ENCODE measurements at places on chromosomes 12 and 14. TPM values are rescaled to one million over a fixed set of nuclear protein-coding genes. Genes with fewer than 3 reads are reported as not detected.

ETV6 gene
- total RNA-seq = 21.6 TPM

CABP1 gene
- 0.32 TPM for total RNA-seq

KCNC2 gene
- not detected for total RNA-seq

KCNH5 gene
- not detected for total RNA-seq

ACOT4 gene
- 1.9 TPM for total RNA-seq

AHNAK2 gene
- total RNA-seq = 35.5 TPM

DNA sequence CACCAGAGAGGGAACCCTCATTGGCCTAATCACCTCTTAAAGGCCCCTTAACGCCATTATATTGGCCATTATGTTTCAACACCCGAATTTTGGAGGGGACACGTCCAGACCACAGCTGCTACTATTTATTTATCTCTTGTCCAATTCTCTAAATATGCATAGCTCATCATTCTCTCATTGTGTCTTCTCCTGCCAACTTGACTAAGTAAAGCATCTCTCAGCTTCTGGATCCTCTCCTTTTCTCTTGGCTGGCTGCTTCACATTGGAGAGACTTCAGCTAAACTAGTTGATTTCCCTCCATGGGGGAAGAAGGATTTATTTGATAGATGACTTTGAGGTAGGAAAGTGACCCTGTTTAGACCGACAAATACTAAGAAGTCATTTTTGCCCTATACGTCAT lies 120.4 kb upstream of the KRR1 start:
- no peaks in the 10 kb centered on the region for H3K4me1 ChIP-seq
- H3K36me3 ChIP-seq = no peaks in the 10 kb centered on the region
- H3K27ac ChIP-seq = no peak overlapping the region
- H3K27me3 ChIP-seq = no peaks in the 10 kb centered on the region

DNA sequence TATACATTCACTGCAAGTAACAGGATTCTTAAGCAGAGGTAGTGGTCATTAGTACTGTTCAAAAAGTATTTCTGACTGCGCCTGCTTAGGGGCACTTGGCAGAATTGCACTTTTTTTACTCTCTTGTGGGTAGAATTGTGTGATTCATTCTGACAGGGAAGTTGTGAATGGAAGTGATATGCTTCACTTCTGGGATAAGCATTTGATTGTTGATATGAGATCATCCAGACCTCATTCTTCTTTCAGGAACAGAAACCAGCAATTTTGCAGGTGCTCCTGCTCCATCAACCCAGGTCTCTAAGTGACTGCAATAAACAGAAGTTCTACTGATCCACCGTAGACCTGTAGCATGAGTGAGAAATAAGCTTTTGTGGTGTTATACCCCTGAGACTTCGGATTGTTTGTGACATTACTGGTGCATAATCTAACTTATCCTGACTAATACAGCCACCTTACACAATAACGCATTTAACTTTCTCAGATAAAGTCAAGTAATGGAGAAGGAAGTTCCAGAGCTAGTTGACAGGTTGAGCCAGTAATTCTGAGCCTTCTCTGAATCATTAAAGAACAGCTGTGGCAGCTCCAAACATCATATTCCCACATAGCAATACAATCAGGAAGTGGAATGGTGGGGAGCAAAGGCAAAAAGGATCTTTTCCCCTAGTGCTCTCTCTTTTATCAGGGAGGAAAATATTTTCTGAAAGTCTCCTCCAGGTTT lies 387.9 kb downstream of the SYT1 start:
- no peaks in the 10 kb centered on the region for H3K27me3 ChIP-seq
- no peak for DNase-seq
- no peaks in the 10 kb centered on the region for H3K4me1 ChIP-seq
- H3K36me3 ChIP-seq = no peaks in the 10 kb centered on the region

- DNase-seq = no peak
- no peak overlapping the region for H3K4me3 ChIP-seq
- H3K27ac ChIP-seq = no peak overlapping the region
- H3K36me3 ChIP-seq = no peaks in the 10 kb centered on the region
Measured at GRCh38 chr12:82029936-82030335, 270.8 kb upstream of the PPFIA2 start.

DNA sequence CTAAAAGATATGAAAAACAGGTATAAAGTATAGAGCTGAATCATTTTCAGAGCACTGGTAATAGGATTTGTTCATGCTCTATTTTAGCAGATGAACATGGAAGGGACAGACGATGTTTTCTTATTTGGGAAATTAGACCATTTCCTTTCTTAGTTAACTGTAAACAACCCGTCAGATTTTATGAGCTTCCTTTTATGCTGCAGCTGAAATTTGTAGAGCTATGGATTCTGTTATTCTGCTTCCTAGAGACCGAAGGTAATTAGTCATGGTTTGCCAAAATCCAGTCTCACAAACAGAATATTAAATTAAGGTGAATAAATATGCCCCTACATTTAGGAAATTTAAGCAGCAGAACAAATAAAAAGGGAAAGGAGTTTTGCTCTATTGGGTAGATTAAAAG lies 180.2 kb upstream of the SYT1 start:
- H3K4me3 ChIP-seq = no peak overlapping the region
- H3K27me3 ChIP-seq = no peaks in the 10 kb centered on the region
- H3K27ac ChIP-seq = no peak overlapping the region

DNA sequence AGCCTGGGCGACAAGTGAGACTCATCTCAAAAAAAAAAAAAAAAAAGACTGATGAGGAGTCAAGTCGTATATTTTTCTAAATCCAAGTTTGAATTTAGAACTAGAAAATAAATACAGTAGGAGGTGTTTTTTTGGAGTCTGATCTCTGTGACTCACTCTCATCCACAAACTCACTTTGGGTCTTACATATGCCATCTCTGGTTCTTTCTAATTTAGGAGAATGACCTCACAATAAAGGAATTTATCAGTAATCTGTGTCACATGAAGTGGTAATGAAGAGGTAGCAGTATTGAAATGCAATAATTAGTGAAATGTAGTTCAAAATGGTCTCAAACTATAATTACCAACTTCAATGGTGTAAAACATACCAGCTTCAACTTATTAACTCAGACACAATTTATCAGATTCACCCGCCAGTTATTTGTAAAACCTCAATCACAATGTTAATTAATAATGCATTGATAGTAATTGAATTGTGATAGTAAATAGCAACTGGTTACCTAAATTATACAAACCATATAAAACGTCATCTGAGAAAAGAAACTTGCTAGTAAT lies 4.4 kb upstream of the CFL2 start:
- H3K4me1 ChIP-seq = no peaks in the 10 kb centered on the region
- H3K36me3 ChIP-seq = no peaks in the 10 kb centered on the region
- no peaks in the 10 kb centered on the region for H3K27me3 ChIP-seq
- no peak overlapping the region for H3K4me3 ChIP-seq
- no peak overlapping the region for H3K27ac ChIP-seq
- no peak for DNase-seq

DNA sequence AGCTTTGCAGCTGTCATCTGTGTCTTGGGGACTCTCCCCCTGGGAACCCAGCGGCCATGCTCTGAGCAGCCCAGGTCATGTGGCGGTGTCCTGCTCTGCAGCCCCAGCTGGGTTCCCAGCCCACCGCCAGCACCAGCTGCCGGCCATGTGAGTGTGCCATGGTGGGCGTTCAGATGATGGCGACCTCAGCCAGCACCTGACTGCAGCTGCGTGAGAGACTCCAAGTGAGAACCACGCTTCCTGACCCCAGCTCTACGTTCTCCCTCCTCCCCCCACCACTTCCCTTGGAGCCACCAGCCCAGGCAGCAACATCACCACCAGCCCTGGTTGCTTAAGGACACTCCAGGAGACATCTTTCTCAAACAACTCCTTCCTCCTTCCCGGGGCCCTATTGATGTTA lies 68.8 kb downstream of the SLC24A4 start:
- H3K27me3 ChIP-seq = no peaks in the 10 kb centered on the region
- no peak for DNase-seq
- no peaks in the 10 kb centered on the region for H3K4me1 ChIP-seq
- H3K4me3 ChIP-seq = no peak overlapping the region

DNA sequence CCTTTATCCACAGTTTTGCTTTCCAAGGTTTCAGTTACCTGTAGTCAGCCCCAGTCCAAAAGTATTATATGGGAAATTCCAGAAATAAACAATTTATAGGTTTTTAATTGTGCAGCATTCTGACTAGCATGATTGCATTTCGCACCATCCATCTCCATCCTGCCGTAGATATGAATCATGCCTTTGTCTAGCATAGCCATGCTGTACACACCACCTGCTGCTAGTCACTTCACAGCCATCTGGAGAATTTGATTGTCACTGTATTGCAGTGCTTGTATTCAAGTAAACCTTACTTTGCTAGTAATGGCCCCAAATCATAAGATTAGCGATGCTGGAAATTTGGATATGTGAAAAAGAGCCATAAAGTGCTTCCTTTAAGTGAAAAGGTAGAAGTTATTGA lies 36.0 kb downstream of the MUCL1 start:
- no peak overlapping the region for H3K27ac ChIP-seq
- H3K4me1 ChIP-seq = no peaks in the 10 kb centered on the region

DNA sequence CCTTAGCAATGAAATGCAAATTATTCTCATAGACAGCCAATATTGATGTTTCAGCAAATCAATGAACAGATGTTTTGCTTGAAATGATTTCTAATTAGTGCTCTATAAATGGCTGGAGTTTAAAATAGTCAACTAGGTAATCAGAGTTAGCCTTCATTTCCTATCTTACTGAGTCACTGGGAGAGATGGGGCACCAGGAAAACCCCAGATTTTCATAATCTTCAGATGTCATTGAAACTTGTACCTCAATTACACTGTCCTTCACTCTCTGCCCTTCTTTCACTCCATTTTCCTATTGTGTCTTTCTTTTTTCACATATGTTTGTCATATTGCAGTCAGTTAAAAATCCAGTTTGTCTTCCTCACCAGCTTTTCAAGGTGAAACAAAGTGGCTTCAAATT lies 92.7 kb downstream of the C12orf75 start:
- H3K36me3 ChIP-seq = no peaks in the 10 kb centered on the region
- no peak overlapping the region for H3K27ac ChIP-seq
- H3K27me3 ChIP-seq = no peaks in the 10 kb centered on the region
- no peak overlapping the region for H3K4me3 ChIP-seq

Data from ascending aorta (tissue), 2 donors.